Hematopoietic multipotent progenitor cell treated with erythropoietin and hydrocortisone succinate and interleukin-3 and kit ligand, for 4 days (in vitro differentiated cells): ENCODE measurements at places on chromosomes 6 and 20.

DNA sequence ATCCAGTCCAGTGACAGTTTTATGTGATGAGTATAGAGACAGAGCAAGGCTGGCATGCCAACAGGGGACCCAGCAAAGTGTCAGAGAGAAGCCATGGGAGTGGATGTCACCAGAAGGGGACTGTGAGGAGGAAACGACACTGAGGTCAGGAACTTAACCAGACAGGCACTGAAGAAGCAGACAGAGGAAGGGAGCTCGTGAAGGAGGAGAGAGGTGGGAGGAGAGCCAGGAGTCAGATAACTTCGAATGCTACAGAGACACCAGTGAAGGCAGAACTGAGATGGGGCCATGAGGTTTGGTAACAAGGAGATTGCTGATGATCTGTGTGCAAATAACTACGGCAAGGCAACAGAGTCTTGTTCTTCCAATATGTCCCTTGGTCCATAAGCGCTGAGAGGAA, 211.1 kb upstream of the FOXA2 start:
- no peak for DNase-seq

DNA sequence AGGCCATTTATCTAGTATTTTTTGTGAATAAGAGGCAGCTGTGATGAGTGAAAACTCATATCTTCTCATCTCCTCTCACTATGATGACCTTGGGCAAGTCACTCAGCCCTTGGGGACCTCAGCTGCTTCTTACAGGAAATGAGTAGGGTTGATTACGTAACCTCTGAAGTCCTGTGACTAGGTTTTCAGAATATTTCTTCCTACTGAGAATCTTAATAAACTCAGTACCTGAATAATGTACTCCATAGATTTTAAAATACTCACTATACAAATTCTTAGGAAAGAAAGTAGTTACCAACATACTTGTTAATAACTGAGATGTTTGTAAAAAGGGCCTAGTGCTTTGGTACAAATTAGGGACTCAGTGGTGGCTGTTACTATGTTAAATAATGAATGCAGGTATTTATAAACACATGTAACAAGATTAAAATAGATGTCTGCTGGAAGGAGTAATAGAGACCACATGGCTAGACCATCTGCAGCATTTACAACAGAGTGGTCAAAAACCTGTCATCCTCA, 60.9 kb downstream of the RPRD1B start:
- DNase-seq, result peak; percentile 83

DNA sequence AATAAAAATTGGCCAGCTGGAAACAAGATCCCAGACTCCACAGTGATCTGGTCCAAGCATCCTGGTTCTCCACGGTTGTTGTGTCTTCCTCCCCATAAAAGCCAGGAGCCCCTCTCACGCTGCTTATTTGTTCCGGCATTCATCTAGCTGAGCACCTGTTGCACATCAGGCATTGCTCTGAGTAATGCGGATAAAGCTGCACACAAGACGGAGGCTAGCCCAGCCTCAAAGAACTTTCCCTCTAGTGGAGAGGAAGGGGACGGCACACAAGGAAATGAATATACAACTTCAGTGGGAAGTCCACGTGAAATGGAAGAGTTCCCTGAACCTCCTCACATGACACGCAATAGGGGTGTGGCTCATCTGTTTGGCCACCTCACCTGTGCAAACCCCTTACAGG, 30.3 kb upstream of the NXT1 start:
- DNase-seq, result peak; percentile 37

GRCh38 chr6:71531006-71531405, 242.4 kb downstream of the OGFRL1 start:
- DNase-seq, result no peak

- DNase-seq, result no peak
Observed at GRCh38 chr20:61760731-61761130, 304.9 kb downstream of the TAF4 start.

- DNase-seq, result no peak
Observed at GRCh38 chr20:36086767-36087166, 67.8 kb upstream of the EPB41L1 start.

- no peak for DNase-seq
Observed at GRCh38 chr6:83847179-83847578, 6.0 kb upstream of the RIPPLY2 start.

DNA sequence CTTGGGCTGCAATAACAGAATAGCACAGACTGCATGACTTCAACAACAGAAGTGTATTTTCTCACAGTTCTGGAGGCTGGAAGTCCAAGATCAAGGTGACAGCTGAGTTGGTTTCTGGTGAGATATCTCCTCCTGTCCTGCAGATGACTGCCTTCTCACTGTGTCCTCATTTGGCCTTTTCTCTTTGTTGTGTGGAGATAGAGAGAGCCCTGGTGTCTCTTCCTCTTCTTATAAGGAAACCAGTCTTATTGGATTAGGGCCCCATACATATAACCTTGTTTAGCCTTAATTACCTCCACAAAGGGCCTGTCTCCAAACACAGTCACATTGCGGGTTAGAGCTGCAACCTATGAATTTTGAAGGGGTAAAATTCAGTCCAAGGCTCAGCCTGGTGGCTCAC, 57.0 kb upstream of the BMP6 start:
- peak; percentile 55 for DNase-seq
